ENCODE measurements at places on chromosomes 2 and 18.

GRCh38 chr2:38256610-38257009 is 120.5 kb downstream of the ATL2 start:
- no peak for DNase-seq

DNA sequence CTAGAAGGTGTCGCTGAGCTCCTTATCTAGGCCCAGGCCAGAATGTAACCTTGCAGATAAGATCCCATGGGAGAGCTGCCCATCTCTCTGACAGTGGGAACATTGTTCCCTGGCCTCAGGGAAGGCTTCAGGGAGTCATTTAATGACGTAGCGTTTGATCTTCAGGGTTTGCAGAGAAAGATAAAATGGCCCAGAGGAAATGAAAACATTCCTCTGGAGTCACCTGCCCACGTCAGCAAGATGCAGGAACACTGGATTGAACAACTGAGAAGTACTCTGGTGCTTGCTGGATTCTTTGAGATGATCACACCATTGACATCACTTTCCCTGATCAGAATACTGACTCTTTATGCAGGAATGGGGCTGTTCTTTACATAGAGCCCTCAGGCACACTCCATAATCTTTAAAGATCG is 51.6 kb downstream of the MAPK4 start:
- DNase-seq: no peak

DNA sequence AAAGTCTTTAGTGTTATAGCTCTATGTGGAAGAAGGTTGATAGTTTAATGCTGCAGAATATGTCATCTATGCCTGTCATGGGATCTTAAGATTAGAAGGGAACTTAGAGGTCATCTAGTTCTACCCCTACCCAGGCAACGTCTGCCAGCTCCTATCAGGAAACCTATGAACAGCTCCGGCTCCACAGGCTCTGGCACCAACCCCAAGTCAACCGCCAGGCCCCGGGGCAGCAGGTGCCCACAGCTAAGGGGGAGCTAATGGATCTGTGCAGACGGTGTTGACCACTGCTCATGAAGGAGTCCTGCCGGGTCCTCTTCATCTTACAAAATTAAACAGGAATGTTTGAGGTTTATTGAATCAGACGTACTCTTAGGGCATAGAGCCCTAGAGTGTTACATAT is 440.8 kb upstream of the KLHL29 start:
- no peak for DNase-seq

GRCh38 chr2:225378984-225379383 is 20.5 kb upstream of the NYAP2 start:
- DNase-seq: no peak

DNA sequence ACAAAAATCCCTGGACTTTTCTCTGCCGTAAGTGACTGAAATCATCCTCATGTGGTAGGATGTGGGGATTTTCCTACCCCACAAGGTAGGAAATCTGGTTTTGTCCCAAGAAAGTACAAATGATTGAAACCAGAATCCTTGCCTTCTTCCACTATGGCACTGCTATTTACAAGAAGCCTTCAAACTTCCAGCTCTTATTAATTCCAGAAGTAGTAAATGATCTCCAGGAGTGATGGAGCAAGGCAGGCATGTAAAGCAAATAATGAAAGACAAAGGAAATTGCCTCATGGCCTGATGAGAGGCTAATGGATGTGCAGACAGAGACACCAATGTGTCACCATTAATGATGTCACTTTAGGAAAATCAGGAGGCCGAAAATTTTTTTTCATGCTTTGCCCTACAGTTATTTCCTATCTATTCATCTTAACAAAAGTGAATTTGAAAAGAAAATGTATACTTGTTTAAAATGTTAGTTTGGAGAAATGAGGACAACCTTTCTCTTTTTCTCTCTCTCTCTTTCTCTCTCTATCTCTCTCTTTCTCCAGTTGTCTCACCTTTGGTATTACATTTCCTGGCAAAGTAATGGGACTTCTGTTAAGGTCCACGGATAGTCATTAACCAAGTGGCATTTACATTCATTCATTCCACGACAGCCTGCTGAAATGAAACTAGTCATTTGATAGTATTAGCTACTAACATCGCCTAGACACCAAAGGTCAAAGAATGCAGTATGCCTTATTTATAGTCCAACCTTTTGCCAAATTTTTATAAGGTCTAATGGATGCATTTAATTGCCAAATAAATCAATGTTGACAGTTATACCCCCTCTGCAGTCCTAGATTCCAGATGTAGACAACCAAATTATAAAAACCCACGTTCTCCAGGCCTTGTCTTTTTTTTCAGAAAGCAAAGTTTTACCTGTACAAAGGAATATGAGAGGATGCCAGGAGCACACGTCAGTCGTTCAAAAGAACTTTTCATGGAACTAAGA is 5.0 kb upstream of the EVA1A start:
- no peak for DNase-seq

- no peak for DNase-seq
These were observed 323.9 kb downstream of the GALR1 start for GRCh38 chr18:77573571-77573970.

- DNase-seq: no peak
These were observed 2.6 kb upstream of the GPR35 start for GRCh38 chr2:240622531-240623235.

GRCh38 chr18:76314496-76314895 is 180.5 kb downstream of the ZNF516 start:
- no peak for DNase-seq

- no peak for DNase-seq
These were observed 104.7 kb upstream of the MYO3B start for GRCh38 chr2:170073288-170073687.

DNA sequence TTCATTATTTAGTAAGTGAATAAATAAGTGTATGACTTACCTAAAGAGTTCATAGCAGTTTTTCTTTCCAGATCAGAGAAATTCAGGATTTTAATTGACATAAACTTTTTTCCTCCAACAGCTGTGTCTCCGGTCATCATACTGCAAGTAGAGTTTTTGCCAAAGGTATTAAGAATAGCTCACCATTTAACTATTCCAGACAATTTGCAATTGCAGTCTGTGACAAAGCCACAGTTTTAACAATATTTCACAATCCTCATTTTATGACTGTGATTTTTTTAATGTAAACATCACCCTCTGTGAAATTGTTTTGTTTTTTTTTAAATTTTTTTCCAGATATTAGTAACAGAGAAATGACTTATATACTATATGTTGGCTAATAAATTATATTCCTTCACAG is 199.1 kb downstream of the TRIB2 start:
- no peak for DNase-seq

Data from GM20000 (cell line).